CD14-positive monocyte (primary cell): ENCODE measurements at places on chromosomes 3 and 15. TPM values are rescaled to one million over a fixed set of nuclear protein-coding genes. Genes with fewer than 3 reads are reported as not detected.

GRCh38 chr15:67134871-67135492, 69.6 kb downstream of the SMAD3 start:
- H3K27me3 ChIP-seq, result no peaks in the 10 kb centered on the region
- no peak overlapping the region for H3K4me3 ChIP-seq
- H3K36me3 ChIP-seq, result peaks cover 4% of the 10 kb centered on the region
- peaks cover 10% of the 10 kb centered on the region for H3K4me1 ChIP-seq

- no peaks in the 10 kb centered on the region for H3K4me1 ChIP-seq
- no peak overlapping the region for H3K27ac ChIP-seq
- H3K36me3 ChIP-seq, result peaks cover 97% of the 10 kb centered on the region
- H3K27me3 ChIP-seq, result no peaks in the 10 kb centered on the region
- no peak for DNase-seq
Observed at GRCh38 chr15:85598718-85599398, 195.9 kb downstream of the KLHL25 start.

GRCh38 chr3:149820183-149820582, 7.2 kb downstream of the RNF13 start:
- no peak for DNase-seq
- peaks cover 39% of the 10 kb centered on the region for H3K4me1 ChIP-seq
- H3K27me3 ChIP-seq, result no peaks in the 10 kb centered on the region
- no peak overlapping the region for H3K4me3 ChIP-seq
- no peaks in the 10 kb centered on the region for H3K36me3 ChIP-seq

GRCh38 chr3:170033489-170033888, 4.3 kb upstream of the GPR160 start:
- no peaks in the 10 kb centered on the region for H3K36me3 ChIP-seq
- H3K4me1 ChIP-seq, result peaks cover 17% of the 10 kb centered on the region
- peak overlapping the region; percentile 13 for H3K27ac ChIP-seq
- DNase-seq, result peak; percentile 74
- no peak overlapping the region for H3K4me3 ChIP-seq

DNA sequence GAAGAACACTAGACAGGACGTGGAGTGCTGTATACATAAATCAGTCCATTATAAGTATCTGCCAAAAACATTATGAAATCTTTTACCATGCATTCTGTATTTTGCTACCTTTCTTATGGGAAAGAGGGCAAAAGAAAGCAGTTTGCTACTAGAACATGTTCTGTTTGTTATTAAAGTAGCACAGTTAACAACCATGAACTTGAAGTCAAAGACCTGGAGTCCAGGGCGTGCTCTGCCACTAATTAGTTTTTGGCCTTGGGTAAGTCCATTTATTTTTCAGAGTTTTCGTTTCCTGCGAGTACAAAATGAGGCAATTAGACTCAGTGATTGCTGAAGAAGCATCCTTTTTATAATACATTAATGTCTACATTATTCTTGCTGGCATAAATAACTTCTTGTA, 143.3 kb upstream of the AGTR1 start:
- no peaks in the 10 kb centered on the region for H3K36me3 ChIP-seq
- no peak for DNase-seq
- no peaks in the 10 kb centered on the region for H3K27me3 ChIP-seq
- H3K27ac ChIP-seq, result no peak overlapping the region
- H3K4me1 ChIP-seq, result no peaks in the 10 kb centered on the region
- no peak overlapping the region for H3K4me3 ChIP-seq

GRCh38 chr3:171248426-171249111, 211.6 kb downstream of the TNIK start:
- no peak overlapping the region for H3K27ac ChIP-seq
- H3K4me1 ChIP-seq, result no peaks in the 10 kb centered on the region
- no peak for DNase-seq
- H3K4me3 ChIP-seq, result no peak overlapping the region
- H3K27me3 ChIP-seq, result no peaks in the 10 kb centered on the region

- H3K27me3 ChIP-seq, result no peaks in the 10 kb centered on the region
- no peak overlapping the region for H3K27ac ChIP-seq
- H3K4me3 ChIP-seq, result no peak overlapping the region
- no peak for DNase-seq
- H3K4me1 ChIP-seq, result no peaks in the 10 kb centered on the region
- no peaks in the 10 kb centered on the region for H3K36me3 ChIP-seq
Observed at GRCh38 chr3:123344175-123344906, 104.5 kb downstream of the ADCY5 start.

DNA sequence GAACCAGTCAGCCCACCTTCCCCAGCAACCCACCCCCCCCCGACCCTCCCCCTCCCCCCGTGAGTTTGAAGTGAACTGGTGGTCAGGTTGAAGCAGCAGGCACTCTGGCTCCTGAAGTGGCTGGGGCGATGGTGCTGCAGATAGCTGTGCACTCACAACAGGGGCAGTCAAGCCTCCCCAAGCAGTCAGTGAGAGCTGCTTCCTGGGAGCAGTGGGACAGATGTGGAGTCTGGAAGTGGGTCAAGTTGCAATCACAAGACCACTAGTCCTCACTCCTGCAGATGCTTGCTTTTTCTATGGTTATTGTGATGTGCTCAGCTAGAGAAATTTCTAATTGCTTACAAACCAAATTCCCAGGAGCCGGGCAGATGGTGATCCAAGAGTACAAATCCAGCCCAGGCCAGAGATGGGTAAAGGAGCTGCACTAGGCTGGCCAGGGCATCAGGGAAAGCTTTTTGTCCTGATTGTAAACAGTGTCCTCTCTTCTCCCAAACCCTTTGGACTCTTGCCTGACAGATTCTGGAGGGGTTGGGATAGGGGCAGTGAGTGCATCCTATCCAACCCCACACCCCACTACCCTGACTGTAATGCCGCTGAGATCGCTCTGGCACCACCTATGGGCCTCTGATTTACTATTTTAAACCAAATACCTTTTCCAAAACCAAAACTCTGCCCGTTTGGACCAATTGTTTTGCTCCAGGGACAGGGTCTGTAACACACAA, 9.8 kb upstream of the CLPX start:
- no peaks in the 10 kb centered on the region for H3K27me3 ChIP-seq
- H3K27ac ChIP-seq, result no peak overlapping the region
- H3K4me1 ChIP-seq, result no peaks in the 10 kb centered on the region
- H3K4me3 ChIP-seq, result no peak overlapping the region
- no peak for DNase-seq

GRCh38 chr3:124044956-124045355, 53.0 kb upstream of the ROPN1 start:
- no peak for DNase-seq
- H3K27me3 ChIP-seq, result peaks cover 4% of the 10 kb centered on the region
- H3K27ac ChIP-seq, result no peak overlapping the region
- H3K4me3 ChIP-seq, result no peak overlapping the region

DNA sequence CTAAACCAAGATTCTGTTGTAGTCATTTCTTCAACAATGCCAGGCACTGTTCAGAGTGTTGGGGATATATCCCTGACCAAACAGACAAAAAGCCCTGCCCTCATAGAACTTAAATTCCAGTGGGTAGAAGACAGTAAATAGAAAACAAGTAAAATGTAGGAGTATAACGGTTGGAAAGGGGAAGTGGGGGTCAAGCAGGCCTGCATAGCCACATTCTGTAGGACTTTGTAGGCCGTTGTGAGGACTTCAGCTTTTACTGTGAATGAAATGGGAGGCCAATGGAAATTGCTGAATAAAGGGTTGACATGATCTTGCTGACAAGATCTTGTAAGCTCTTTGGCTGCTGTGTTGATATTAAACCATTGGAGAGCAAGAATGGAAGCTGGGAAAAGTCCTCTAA, 1.8 kb downstream of the MRPS11 start:
- DNase-seq, result no peak
- H3K27ac ChIP-seq, result no peak overlapping the region
- no peaks in the 10 kb centered on the region for H3K27me3 ChIP-seq
- no peak overlapping the region for H3K4me3 ChIP-seq
- H3K36me3 ChIP-seq, result peaks cover 47% of the 10 kb centered on the region

GRCh38 chr3:7545334-7545733, 684.4 kb downstream of the GRM7 start:
- no peaks in the 10 kb centered on the region for H3K27me3 ChIP-seq
- H3K4me3 ChIP-seq, result no peak overlapping the region
- H3K27ac ChIP-seq, result no peak overlapping the region
- no peak for DNase-seq
- H3K36me3 ChIP-seq, result no peaks in the 10 kb centered on the region

GRCh38 chr3:10725846-10726245, 90.2 kb upstream of the SLC6A11 start:
- no peak for DNase-seq
- H3K4me3 ChIP-seq, result no peak overlapping the region
- H3K27me3 ChIP-seq, result no peaks in the 10 kb centered on the region
- H3K27ac ChIP-seq, result no peak overlapping the region

GRCh38 chr15:87080547-87080946, 1000.9 kb downstream of the AGBL1 start:
- H3K27ac ChIP-seq, result no peak overlapping the region
- H3K36me3 ChIP-seq, result no peaks in the 10 kb centered on the region

DNA sequence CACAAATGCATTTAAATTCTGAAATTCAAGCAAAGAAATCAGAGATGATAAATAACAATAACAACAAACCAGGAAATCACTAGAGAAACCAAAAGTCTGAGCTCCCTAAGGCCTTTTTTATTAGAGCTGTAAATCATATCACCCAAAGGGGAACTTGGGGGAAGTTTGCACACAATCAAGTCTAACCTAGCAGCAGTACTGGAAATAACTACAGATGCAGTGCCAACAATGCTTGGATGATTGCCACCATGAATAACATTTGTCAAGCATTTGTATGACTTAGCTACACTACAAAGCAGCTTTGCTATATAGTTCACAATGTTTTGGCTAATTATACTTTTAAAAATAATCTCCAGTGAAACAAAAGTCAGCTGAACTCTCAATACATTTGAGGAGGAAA, 27.8 kb downstream of the SHQ1 start:
- peaks cover 2% of the 10 kb centered on the region for H3K36me3 ChIP-seq
- no peaks in the 10 kb centered on the region for H3K27me3 ChIP-seq
- peak; percentile 12 for DNase-seq
- H3K4me3 ChIP-seq, result no peak overlapping the region

GRCh38 chr15:25248583-25249235, 190.1 kb downstream of the UBE3A start:
- no peak overlapping the region for H3K4me3 ChIP-seq
- H3K36me3 ChIP-seq, result no peaks in the 10 kb centered on the region
- DNase-seq, result no peak
- H3K27me3 ChIP-seq, result no peaks in the 10 kb centered on the region
- no peaks in the 10 kb centered on the region for H3K4me1 ChIP-seq

DNA sequence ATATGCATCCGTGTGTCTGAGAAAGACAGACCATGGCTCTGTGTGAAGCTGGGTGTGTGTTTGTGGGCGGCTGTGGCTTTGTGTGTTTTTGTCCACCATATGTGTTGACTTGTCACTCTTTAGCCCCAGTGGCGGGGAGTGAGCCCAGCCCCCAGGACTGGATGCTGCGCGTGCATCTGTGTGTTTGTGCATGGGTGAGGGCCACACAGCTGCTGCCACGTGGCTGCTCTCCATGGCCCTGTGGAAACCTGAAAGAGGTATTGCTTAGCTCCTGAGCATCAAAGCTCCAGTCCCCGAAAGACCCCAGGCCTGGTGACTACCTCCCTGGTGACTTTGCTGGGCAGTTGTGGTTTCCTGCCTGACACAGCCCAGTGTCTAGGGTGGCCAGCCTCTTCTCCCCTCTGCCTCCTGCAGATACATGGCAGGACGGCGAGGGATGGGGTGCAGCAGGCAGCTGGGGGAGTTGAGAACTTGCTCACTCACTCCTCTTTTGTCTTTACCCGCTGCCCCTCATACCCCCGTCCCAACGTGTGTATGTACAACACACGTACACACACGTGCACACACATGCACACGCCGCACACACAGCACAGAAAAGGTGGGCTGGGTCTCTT, 6.5 kb downstream of the EPHB3 start:
- H3K4me3 ChIP-seq, result peak overlapping the region; percentile 71
- peaks cover 18% of the 10 kb centered on the region for H3K4me1 ChIP-seq
- DNase-seq, result no peak
- H3K27me3 ChIP-seq, result no peaks in the 10 kb centered on the region

GRCh38 chr3:43022121-43022520, 43.0 kb downstream of the GASK1A start:
- DNase-seq, result no peak
- H3K27ac ChIP-seq, result no peak overlapping the region
- no peak overlapping the region for H3K4me3 ChIP-seq
- peaks cover 12% of the 10 kb centered on the region for H3K4me1 ChIP-seq
- no peaks in the 10 kb centered on the region for H3K27me3 ChIP-seq
- no peaks in the 10 kb centered on the region for H3K36me3 ChIP-seq

DNA sequence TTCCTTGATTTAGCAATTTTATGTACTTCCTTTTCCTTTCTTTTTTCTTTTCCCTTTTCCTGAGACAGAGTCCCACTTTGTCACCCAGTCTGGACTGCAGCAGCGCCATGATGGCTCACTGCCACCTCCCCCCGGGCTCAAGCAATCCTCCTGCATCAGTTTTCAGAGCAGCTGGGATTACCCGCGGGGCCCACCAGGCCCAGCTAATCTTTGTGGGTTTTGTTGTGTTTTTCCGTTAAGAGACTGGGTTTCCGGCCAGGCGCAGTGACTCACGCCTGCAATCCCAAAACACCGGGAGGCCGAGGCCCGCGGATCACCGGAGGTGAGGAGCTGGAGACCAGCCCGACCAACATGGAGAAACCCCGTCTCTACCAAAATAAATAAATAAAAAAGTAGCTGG, 17.7 kb downstream of the GOLGA8S start:
- H3K36me3 ChIP-seq, result no peaks in the 10 kb centered on the region
- H3K4me3 ChIP-seq, result no peak overlapping the region

- H3K27me3 ChIP-seq, result no peaks in the 10 kb centered on the region
- no peak overlapping the region for H3K4me3 ChIP-seq
- no peak overlapping the region for H3K27ac ChIP-seq
- DNase-seq, result no peak
Observed at GRCh38 chr3:37392957-37393356, 218.6 kb upstream of the LRRFIP2 start.

DNA sequence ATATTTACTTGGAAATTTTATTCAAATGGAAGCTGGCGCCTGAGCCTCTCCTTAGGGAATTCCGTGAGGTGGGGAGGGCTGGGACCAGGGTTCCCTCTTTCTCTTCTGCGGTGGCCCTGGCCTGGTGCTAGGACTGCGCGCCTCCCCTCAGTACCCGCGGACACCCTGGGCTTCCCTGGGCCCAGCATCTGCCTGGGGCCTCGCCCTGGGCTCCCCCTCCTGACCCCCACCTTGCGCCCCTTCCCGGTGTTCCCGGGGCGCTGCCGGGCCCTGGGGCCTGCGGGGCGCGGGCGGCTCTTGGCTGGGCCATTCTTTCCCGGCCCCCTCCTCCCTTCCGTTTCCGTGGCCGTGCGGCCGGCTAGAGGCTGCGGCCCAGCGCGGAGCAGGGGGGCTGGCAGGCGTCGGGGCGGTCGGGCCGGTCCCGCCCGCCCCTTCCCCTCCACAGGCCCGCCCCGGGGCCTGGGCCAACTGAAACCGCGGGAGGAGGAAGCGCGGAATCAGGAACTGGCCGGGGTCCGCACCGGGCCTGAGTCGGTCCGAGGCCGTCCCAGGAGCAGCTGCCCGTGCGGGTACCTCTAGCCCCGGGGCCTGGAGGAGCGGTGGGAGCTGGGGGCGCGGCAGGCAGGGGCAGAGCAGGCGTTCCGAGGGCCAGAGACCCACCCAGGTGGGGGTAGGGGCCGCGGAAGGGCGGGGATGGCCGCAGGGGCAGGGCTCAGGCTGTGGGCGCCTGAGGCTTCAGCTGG, at the start of gene FES:
TSS of gene FES (plus strand) at position 529 of the 743 bp plus-strand sequence. CDS start 542 bp downstream, outside the sequence.
- no peaks in the 10 kb centered on the region for H3K27me3 ChIP-seq
- H3K4me1 ChIP-seq, result peaks cover 31% of the 10 kb centered on the region
- peaks cover 69% of the 10 kb centered on the region for H3K36me3 ChIP-seq
- peak within 1 kb of the TSS; percentile 95 for H3K4me3 ChIP-seq

The ATXN7 gene
- 3.2 TPM for polyA plus RNA-seq

The HES1 gene
- 0.17 TPM for polyA plus RNA-seq

The GPR62 gene
- not detected for polyA plus RNA-seq

The AMOTL2 gene
- not detected for polyA plus RNA-seq

The A4GNT gene
- not detected for polyA plus RNA-seq

The LTF gene
- polyA plus RNA-seq, result not detected

The MEIS2 gene
- polyA plus RNA-seq, result not detected

The SPTSSB gene
- not detected for polyA plus RNA-seq

The PLCH1 gene
- not detected in 2 replicates for polyA plus RNA-seq

The CTXN2 gene
- polyA plus RNA-seq, result not detected

The OXTR gene
- polyA plus RNA-seq, result not detected
